ENCODE measurements at places on chromosomes 13 and 19.

DNA sequence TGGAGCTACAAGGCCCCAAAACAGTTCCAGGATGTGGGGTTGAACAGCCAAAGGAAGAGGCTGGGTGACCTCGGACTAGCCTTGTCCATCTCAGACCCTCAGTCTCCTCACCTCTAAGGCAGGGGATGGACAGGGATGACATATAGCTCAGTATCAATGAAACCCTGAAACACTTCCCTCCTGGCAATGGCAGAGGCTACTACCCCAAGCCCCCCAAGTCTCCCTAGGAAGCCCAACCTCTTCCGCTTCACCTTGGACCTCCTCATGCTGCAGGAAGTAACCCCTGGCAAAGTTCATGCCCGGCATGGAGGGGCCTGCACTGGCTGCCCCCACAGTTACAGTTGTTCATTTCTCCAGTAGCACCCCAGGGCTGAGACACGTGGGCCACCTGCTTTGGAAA lies 10.6 kb downstream of the CCDC97 start:
- no peak for DNase-seq

DNA sequence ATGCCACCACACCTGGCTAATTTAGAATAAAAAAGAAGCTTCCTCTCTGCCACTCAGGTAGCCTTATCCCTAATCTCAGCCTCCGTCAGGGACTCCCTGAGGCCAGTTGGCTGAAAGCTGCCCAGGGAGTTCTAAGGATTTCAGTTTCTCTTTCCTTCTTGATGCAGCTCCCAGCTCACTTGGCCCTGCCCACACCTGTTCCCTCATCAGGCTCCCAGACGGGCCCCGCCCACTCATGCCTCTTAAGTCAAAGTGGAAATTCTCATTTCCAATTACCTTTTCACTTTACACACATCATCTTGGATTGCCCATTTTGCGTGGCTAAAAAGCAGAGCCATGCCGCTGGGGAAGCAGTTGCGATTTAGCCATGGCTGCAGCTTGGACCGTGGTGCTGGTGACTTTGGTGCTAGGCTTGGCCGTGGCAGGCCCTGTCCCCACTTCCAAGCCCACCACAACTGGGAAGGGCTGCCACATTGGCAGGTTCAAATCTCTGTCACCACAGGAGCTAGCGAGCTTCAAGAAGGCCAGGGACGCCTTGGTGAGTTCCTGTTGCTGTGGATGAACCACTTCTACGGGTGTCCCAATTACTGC lies at the start of gene IFNL1:
TSS of gene IFNL1 (plus strand) at position 353 of the 591 bp plus-strand sequence. CDS start at position 368, 15 bp downstream.
- no peak for DNase-seq

DNA sequence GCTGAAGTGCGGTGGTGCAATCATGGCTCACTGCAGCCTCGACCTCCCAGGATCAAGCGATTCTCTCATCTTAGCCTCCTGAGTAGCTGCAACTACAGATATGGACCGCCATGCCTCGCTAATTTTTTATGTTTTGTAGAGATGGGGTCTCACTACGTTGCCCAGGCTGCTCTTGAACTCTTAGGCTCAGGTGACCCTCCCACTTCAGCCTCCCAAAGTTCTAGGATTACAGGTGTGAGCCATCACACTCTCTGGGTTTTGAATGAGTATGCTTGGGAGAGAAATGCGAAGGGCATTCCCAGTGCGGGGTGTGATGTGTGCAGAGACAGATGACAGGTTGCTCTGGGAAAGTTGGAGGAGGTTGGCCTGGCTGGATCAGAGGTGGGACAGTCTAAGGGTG lies 49.0 kb downstream of the RYR1 start:
- no peak for DNase-seq

- DNase-seq: no peak
These were observed 6.1 kb upstream of the ERVV-1 start for GRCh38 chr19:53007606-53008005.

Data from bone marrow (tissue), 2 donors.